Heart left ventricle (tissue), 16 donors: ENCODE measurements at places on chromosomes 5 and 9. TPM values are rescaled to one million over a fixed set of nuclear protein-coding genes. Genes with fewer than 3 reads are reported as not detected.
A peak's percentile ranks its signal among the peaks of the same experiment; 100 is the strongest.

GRCh38 chr9:125959951-125960619 lies 212.9 kb downstream of the PBX3 start:
- no peak overlapping the region for H3K4me3 ChIP-seq
- peaks cover 28% of the 10 kb centered on the region for H3K36me3 ChIP-seq
- no peaks in the 10 kb centered on the region for H3K27me3 ChIP-seq
- DNase-seq, result no peak
- H3K4me1 ChIP-seq, result no peaks in the 10 kb centered on the region

DNA sequence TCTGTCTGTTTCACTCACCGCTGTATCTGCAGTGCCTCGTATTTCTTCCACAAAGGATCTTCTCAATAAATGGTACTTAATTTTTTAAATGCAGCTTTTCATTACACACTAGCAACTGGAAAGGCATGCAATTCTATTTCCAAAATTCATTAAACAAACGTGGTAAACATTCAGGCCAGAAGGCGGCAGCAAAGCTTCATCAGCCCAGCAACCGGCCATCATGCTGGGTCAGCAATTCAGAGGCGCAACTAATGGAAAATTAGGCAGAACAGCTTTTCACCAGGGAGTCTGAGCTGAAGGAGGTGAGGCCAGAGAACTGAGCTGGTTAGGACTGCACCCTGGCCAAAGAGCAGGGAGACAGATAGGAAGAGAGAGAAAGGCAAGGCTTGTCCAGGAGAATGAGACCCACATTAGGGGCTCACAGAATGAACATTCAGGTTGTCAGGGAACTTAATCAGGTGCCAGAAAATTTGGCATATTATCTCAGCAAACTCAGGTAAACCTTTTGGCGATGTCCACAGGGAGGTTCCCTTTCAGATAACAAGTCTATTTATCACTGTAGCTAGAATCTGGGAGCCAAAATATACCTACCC lies 17.7 kb upstream of the RNF180 start:
- no peaks in the 10 kb centered on the region for H3K4me1 ChIP-seq
- H3K27me3 ChIP-seq, result no peaks in the 10 kb centered on the region
- DNase-seq, result peak; percentile 64
- no peak overlapping the region for H3K4me3 ChIP-seq

Gene C5
- 0.87 TPM for total RNA-seq

GRCh38 chr9:79378107-79378506 lies 193.7 kb upstream of the TLE4 start:
- no peak overlapping the region for H3K4me3 ChIP-seq
- no peak for DNase-seq
- no peak overlapping the region for H3K27ac ChIP-seq
- H3K4me1 ChIP-seq, result no peaks in the 10 kb centered on the region
- H3K27me3 ChIP-seq, result no peaks in the 10 kb centered on the region

Gene ORM2
- not detected for total RNA-seq

- no peaks in the 10 kb centered on the region for H3K36me3 ChIP-seq
- DNase-seq, result no peak
- H3K4me3 ChIP-seq, result no peak overlapping the region
- no peaks in the 10 kb centered on the region for H3K27me3 ChIP-seq
- H3K4me1 ChIP-seq, result no peaks in the 10 kb centered on the region
- peak overlapping the region; percentile 54 for H3K27ac ChIP-seq
Observed at GRCh38 chr5:79560771-79561524, 47.0 kb upstream of the HOMER1 start.

- H3K27me3 ChIP-seq, result no peaks in the 10 kb centered on the region
- no peak overlapping the region for H3K4me3 ChIP-seq
- peak overlapping the region; percentile 89 for H3K27ac ChIP-seq
- peak; percentile 84 for DNase-seq
- peaks cover 16% of the 10 kb centered on the region for H3K4me1 ChIP-seq
Observed at GRCh38 chr5:134568761-134569695, 43.6 kb downstream of the JADE2 start.

DNA sequence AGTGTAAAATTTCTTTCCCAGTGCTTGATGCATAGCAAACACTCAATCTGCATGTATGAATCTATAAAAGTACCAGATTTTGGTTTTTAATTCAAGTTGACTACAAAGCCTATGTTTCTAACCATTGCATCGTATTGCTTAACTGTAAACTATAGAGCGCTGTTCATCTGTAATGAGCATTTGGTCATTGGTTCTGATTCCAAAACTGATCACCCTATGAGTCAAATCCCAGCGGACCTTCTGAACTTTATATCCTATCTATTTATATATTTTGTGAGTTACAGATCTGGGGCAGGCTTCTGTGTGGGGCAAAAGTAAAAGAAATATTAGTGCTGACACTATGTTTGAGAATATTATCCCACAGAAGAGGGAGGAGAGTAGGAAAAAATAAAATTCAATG lies 305.7 kb upstream of the TNC start:
- H3K27ac ChIP-seq, result no peak overlapping the region
- H3K4me3 ChIP-seq, result no peak overlapping the region
- H3K4me1 ChIP-seq, result no peaks in the 10 kb centered on the region
- H3K36me3 ChIP-seq, result no peaks in the 10 kb centered on the region

Gene PCDHGA11
- 5.4 TPM for total RNA-seq
